Memory B cell (primary cell): ENCODE measurements at places on chromosomes 12 and 14.

DNA sequence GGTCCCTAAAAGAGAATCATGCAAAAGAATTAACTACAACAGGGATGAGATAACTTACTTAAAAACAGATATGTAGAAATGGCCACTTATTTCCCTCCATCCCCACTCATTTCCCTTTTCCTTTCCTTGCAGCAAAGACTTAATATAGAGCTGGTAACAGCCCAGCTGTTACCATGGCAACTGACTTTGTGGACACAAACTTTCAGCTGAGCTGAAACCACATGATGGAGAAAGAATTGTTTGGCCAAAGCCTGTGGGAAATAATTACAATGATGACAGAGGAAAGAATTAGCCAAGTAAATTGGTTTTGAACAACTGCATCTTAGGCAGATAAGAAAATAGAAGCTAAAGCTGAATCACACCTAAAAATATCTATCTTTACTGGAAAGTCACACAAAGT, 364.9 kb downstream of the GALC start:
- no peaks in the 10 kb centered on the region for H3K4me1 ChIP-seq
- no peak overlapping the region for H3K4me3 ChIP-seq
- no peaks in the 10 kb centered on the region for H3K36me3 ChIP-seq
- no peaks in the 10 kb centered on the region for H3K27me3 ChIP-seq

DNA sequence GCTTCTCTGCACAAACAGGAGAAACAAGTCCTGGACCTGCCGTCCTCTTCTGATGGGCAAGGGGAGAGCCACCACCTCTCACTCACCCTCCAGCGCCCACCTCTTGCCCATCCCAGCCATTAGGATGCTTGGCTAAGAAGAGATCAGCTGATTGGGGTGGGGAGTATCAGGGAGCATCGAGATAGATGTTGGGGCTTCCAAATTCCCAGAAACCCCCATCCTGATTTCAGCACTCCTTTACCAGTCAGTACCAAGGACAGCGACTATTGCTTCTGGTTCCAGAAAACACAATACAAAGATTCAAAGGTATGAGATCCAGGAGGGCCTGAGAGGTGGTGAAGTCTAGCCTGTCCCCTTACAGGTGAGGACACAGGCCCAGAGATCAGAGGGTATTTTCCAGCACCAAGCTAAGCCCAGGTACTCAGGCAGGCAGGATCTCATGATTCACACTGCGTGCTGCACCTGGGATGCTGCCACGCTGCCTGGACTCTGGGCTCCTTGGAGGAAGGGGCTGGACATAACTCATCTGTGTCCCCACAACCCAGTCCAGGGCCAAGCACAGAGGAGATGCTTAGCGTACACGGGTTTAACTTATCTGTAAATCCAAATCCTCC, 76.6 kb downstream of the TUNAR start:
- no peak for DNase-seq
- no peaks in the 10 kb centered on the region for H3K4me1 ChIP-seq
- H3K27ac ChIP-seq, result no peak overlapping the region
- peaks cover 9% of the 10 kb centered on the region for H3K27me3 ChIP-seq

DNA sequence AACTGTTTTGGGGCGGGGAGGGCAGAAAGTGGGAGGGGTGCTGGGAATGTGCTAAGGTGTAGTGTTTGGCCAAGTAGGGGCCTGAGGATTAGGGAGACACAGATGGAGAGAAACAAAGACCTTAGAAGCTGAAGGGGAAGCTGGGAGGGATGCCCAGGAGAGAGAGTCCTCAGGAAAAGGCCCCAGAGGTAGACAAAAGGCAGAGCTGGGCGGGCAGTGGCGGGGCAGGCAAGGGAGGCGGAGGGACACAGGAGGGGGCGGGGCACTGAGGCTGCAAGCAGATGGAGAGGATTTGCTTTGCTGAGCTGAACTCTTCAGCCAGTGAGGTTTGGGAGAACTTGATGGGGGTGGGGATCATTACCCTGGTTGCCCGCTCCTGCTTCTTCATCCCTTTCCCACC, 2.8 kb downstream of the PTMS start:
- no peak overlapping the region for H3K27ac ChIP-seq
- peaks cover 30% of the 10 kb centered on the region for H3K4me1 ChIP-seq
- DNase-seq, result no peak
- H3K4me3 ChIP-seq, result no peak overlapping the region

DNA sequence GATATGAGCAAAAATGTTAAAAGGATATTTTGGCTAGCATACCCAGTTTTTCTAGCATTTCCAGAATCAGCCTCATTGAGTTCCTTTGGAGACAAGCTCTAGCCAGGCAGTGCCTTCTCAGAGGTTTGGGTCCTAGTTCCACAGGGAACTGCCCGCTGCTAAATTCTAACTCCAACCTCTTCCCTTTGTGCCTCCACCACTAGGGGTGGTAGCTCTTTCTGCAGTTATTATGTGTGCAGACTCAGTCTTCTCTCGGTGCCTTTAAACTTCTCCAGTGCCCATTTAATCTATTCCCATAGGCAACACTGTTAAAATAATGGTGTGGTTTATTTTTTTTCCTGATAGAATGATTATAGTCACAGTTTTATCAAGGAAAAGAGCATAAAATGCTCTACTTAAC, 21.5 kb upstream of the SLC25A3 start:
- no peak for DNase-seq
- H3K36me3 ChIP-seq, result peaks cover 4% of the 10 kb centered on the region
- H3K4me1 ChIP-seq, result peaks cover under 1% of the 10 kb centered on the region

DNA sequence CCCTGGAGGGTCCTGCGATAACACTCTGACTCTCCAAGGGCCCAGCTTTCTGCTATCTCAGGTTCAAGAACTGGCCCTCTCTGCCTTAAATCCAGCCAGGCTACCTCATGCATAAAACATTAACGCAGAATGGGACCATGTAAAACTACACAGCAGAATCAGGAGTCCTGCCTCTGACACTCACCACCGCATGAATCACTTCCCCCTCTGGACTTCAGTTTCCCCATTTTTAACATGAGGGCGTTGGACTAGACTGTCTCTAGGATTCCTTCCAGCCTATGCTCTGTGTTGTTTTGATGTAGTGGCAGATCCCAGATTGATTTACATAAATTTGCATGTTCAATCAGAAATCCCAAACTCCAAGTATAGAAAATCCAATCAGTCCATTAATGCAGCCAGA, 3.3 kb downstream of the NCKAP5L start:
- no peaks in the 10 kb centered on the region for H3K36me3 ChIP-seq
- no peak for DNase-seq
- H3K4me3 ChIP-seq, result no peak overlapping the region
- H3K27me3 ChIP-seq, result no peaks in the 10 kb centered on the region
- H3K4me1 ChIP-seq, result peaks cover 36% of the 10 kb centered on the region

DNA sequence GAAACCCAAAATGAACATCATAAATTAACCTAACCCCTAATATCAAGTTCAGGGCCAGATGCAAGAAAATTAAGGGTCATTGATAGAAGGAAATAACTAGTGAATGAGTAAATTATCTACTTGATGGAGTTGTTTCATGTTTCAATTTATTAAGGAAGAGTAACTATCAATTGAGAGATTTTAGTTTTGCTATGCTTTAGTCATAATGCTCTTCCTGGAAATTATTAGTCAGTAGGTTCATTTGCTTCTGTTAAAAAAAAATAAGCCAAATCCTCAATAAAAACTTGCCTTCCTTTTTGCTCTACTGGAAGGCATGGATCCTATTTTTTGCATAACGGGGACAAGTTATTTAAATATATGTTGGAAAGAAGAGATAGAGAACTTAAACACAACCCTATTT, 59.0 kb upstream of the HIF1A start:
- no peak overlapping the region for H3K27ac ChIP-seq
- peaks cover 15% of the 10 kb centered on the region for H3K4me1 ChIP-seq
- H3K4me3 ChIP-seq, result no peak overlapping the region
- H3K36me3 ChIP-seq, result no peaks in the 10 kb centered on the region

GRCh38 chr12:128829861-128830504, 6.2 kb upstream of the SLC15A4 start:
- H3K27ac ChIP-seq, result peak overlapping the region; percentile 92
- DNase-seq, result peak; percentile 76

- peaks cover 12% of the 10 kb centered on the region for H3K4me1 ChIP-seq
- no peaks in the 10 kb centered on the region for H3K36me3 ChIP-seq
- DNase-seq, result peak; percentile 9
- H3K27ac ChIP-seq, result peak overlapping the region; percentile 76
These were observed 73.6 kb upstream of the ELK3 start for GRCh38 chr12:96120359-96121100.

DNA sequence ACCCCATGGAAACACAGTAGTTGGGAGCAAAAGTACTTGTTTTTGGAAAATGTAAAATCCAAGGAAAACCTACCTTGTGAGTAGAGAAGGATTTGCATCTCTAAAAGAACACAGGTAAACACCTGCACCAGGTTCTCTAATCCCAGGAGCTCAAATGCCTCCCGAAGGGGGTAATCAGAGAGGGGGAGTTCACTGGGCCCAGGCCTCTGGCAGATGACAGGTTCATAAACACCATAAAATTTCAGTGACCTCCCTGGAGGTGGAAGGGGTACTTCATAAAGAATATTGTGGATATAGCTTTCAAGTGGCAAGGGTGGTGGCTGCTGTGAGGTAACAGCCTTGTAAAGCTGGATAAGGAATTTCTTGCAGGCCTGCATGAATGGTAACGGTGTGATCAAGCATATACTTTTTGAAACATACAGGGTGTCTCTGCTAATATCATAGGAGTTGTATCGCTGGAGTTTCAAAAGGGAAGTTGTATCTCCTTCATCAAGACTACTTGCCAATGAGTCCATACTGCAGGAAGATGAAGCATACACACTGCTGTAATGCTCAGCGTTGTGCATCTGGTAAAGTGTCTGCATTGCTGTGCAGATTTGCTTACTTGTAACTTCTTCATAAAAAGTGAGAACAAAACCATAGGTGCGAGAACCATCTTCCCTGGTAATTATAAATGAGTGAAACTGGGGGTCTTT, 111.3 kb downstream of the DENND5B start:
- peaks cover 39% of the 10 kb centered on the region for H3K36me3 ChIP-seq
- H3K4me1 ChIP-seq, result peaks cover 38% of the 10 kb centered on the region
- DNase-seq, result no peak

DNA sequence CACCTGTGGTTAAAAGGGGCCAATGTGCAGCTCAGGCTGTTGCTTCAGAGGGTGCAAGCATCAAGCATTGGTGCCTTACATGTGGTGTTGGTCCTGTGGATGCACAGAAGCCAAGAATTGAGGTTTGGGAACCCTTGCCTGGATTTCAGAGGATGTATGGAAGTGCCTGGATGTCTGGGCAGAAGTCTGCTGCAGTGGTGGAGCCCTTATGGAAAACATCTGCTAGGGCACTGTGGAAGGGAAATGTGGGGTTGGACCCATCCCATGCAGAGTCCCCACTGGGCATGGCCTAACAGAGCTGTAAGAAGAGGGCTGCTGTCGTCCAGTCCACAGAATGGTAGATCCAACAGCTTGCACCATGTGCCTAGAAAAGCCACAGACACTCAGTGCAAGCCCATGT, 36.6 kb downstream of the PCNX1 start:
- DNase-seq, result no peak
- H3K27me3 ChIP-seq, result no peaks in the 10 kb centered on the region
- H3K27ac ChIP-seq, result no peak overlapping the region
- H3K36me3 ChIP-seq, result peaks cover 66% of the 10 kb centered on the region

GRCh38 chr14:50830932-50831725, at the start of gene NIN:
Gene NIN, minus strand, starts transcription at chr14:50831162. Its CDS starts 9,106 bp downstream, at chr14:50822056.
- peaks cover 5% of the 10 kb centered on the region for H3K36me3 ChIP-seq
- peaks cover 54% of the 10 kb centered on the region for H3K4me1 ChIP-seq
- DNase-seq, result peak; percentile 68
- no peaks in the 10 kb centered on the region for H3K27me3 ChIP-seq
- H3K4me3 ChIP-seq, result peak within 1 kb of the TSS; percentile 98
- H3K27ac ChIP-seq, result peak within 1 kb of the TSS; percentile 98

- no peak for DNase-seq
- H3K36me3 ChIP-seq, result peaks cover 23% of the 10 kb centered on the region
- H3K4me3 ChIP-seq, result no peak overlapping the region
- no peaks in the 10 kb centered on the region for H3K27me3 ChIP-seq
These were observed 24.2 kb downstream of the DPF3 start for GRCh38 chr14:72869407-72870329.

DNA sequence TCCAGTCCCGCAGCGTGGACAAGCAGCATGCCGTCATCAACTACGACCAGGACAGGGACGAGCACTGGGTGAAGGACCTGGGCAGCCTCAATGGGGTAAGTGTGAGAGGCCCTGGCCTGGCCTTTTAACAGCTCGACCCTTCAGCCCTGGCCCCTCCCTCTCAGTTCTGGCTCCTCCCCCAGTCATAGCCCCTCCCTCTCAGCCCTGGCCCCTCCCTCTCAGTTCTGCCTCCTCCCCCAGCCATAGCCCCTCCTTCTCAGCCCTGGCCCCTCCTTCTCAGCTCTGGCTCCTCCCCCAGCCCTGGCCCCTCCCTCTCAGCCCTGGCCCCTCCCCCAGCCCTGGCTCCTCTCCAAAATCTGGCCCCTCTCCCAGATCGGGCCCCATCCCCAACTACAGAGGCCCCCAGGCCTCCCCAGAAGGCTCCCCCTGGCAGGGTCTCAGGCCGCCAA, 11.2 kb downstream of the CEP170B start:
- peaks cover 15% of the 10 kb centered on the region for H3K4me1 ChIP-seq
- peaks cover 21% of the 10 kb centered on the region for H3K27me3 ChIP-seq
- DNase-seq, result no peak
- no peak overlapping the region for H3K27ac ChIP-seq
- H3K36me3 ChIP-seq, result no peaks in the 10 kb centered on the region

DNA sequence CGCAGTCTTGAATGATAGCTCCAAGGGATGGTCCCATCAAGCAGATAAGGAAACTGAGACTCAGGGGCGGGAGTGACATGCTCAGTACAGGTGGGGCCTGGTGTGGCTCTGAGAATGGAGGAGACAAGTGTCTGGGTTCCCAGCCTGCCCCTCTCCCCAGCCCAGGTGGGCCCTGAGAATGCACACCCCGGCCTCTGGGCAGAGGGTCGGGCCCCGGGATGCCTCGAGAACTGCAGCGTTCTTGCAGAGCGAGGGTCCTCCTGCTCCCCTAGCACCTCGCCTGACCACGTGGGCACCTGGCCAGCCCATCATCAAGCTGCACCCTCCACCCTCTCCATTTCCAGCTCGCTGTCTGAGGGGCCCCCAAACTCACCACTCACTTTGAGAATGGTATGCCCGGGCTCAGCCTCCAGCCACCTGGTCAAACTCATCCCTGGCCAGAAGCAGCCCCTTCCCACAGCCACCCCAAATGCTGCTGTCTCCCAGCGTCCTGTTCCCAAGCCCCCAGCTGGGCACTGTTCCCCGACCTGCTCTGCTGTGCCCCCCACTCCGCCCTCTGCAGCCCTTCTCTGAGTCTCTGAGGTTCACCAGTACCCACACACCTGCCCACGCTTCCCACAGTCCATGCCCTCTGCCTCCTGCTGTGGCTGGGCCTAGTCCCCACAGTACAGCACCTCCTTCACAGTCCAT, 44.3 kb downstream of the CYP46A1 start:
- peaks cover 2% of the 10 kb centered on the region for H3K4me1 ChIP-seq
- H3K4me3 ChIP-seq, result no peak overlapping the region
- no peak overlapping the region for H3K27ac ChIP-seq
- peaks cover 3% of the 10 kb centered on the region for H3K36me3 ChIP-seq
- H3K27me3 ChIP-seq, result peaks cover 27% of the 10 kb centered on the region

GRCh38 chr12:19436931-19437330, 2.4 kb upstream of the AEBP2 start:
- peaks cover 8% of the 10 kb centered on the region for H3K4me1 ChIP-seq
- H3K36me3 ChIP-seq, result no peaks in the 10 kb centered on the region
- DNase-seq, result no peak
- H3K27me3 ChIP-seq, result no peaks in the 10 kb centered on the region

- peaks cover 11% of the 10 kb centered on the region for H3K4me1 ChIP-seq
- DNase-seq, result no peak
- peak overlapping the region; percentile 45 for H3K27ac ChIP-seq
- no peaks in the 10 kb centered on the region for H3K27me3 ChIP-seq
These were observed 81.3 kb downstream of the PPHLN1 start for GRCh38 chr12:42407306-42407705.

- H3K36me3 ChIP-seq, result no peaks in the 10 kb centered on the region
- no peak for DNase-seq
- H3K27me3 ChIP-seq, result peaks cover 24% of the 10 kb centered on the region
- peaks cover 8% of the 10 kb centered on the region for H3K4me1 ChIP-seq
- no peak overlapping the region for H3K27ac ChIP-seq
These were observed 3.8 kb downstream of the CCDC177 start for GRCh38 chr14:69570836-69571330.
